ENCODE measurements at places on chromosomes 3 and 15.

- no peak for DNase-seq
Measured at GRCh38 chr3:129282727-129283327, 4.2 kb downstream of the HMCES start.

- DNase-seq, result peak; percentile 75
Measured at GRCh38 chr15:76336254-76337058, at the start of gene ISL2. TSS of gene ISL2 (plus strand) at chr15:76336773. CDS start at chr15:76336884, 111 bp downstream.

GRCh38 chr15:78761020-78761419 is 50.2 kb downstream of the ADAMTS7 start:
- DNase-seq, result no peak

GRCh38 chr3:72174040-72174439 is 389.1 kb upstream of the PROK2 start:
- no peak for DNase-seq

GRCh38 chr3:107045791-107046190 is 331.4 kb upstream of the CCDC54 start:
- DNase-seq, result no peak

- no peak for DNase-seq
Measured at GRCh38 chr3:62911526-62911925, 36.3 kb upstream of the CADPS start.

GRCh38 chr15:83112233-83112955 is 4.9 kb downstream of the TM6SF1 start:
- DNase-seq, result no peak

GRCh38 chr3:138359919-138360868 is 11.8 kb downstream of the MRAS start:
- no peak for DNase-seq

- DNase-seq, result no peak
Measured at GRCh38 chr15:61315471-61315870, 86.4 kb upstream of the RORA start.

GRCh38 chr3:29067007-29067406 is 213.9 kb upstream of the RBMS3 start:
- no peak for DNase-seq

GRCh38 chr3:132087356-132087755 is 52.5 kb upstream of the CPNE4 start:
- no peak for DNase-seq

DNA sequence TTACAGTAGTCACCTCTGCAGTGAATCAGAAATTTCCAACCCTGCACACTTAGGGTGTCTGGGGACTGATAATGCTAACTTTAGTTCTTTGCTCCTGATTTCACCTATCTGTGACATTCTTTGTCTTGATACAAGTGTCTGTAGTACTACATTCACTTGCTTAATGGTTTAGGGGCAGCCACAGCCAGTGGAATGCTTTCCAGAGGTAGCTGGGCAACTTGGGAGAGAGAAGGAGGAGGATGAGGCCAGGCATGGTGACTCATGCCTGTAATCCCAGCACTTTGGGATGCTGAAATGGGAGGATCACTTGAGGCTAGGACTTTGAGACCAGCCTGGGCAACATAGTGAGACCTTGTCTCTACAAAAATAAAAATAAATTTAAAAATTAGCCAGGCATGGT is 8.5 kb downstream of the BAHD1 start:
- DNase-seq, result no peak

DNA sequence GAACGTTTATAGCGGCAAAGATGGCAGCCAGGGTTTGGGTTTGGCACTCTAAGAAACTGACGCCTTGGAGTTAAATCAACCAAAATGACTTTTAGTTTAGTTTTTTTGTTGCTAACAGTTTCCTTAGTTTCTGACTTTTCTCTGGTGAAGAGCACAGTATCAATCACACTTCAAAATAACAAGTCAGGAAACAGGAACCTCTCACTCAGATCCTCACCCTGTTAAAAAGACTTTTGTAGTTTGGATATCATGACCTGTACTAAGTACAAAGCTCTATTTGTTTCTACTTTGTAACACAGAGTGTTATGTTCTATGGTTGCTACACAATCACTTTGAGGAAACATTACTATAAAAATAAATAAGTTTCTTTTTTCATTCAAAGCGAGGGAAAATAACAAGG is 51.1 kb downstream of the ATP10A start:
- no peak for DNase-seq

- no peak for DNase-seq
Measured at GRCh38 chr3:151213881-151214280, 10.9 kb upstream of the GPR171 start.

DNA sequence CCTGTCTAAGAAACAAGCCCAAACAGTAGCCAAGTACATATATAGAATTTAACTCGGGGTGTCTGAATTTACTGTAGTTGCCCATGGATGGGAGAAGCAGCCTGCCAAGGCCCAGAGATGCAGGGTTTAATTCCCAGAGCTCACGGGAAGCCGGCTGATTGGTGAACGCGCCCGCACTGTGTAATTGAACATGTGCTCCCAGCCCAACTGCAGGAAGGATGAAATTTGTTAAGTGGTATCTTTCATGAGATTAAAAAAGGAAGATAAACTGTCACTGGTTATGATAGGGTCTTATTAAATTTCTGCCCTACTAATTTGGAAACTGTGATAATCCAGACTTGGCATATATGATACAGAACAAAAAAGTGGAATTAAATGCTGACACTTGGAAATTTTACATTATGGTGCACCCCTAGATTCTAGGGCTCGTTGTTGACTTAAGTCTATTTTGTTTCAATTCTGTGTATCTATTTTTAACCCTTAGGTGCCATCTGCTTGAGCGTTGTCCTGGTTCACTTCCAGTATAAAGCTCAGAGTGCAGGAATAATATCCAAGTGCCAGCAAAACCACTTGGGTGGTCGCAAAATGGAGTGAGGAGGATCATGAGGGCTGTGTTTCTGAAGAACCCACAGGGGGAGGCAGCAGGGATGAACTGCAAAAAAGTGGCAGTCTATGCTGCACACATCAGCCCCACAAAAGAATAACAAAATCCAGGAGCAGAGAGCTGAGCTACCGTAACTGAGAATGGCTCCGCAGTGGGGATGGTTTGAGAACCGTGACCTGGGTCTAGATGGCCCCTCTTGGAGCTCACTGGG is 13.8 kb upstream of the TMC3 start:
- DNase-seq, result no peak

DNA sequence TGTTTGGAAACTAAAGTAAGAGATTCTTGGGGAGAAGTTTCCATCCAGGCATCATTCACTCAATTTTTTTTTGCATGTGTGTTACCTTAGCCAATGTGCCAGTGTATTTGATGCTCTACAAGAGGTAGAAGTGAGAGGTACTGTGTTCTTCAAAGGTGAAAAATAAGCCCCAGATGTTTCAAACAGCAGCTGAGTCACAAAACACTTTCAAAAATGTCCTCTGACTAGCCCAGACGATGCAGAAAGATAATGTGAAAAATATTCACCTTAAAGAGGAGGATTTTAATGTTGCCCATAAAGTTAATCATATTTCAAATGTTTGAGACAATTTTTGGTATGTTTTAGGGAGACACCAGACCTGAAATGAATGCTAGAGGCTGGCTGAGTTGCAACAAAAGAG is 107.7 kb upstream of the RASGRP1 start:
- no peak for DNase-seq

DNA sequence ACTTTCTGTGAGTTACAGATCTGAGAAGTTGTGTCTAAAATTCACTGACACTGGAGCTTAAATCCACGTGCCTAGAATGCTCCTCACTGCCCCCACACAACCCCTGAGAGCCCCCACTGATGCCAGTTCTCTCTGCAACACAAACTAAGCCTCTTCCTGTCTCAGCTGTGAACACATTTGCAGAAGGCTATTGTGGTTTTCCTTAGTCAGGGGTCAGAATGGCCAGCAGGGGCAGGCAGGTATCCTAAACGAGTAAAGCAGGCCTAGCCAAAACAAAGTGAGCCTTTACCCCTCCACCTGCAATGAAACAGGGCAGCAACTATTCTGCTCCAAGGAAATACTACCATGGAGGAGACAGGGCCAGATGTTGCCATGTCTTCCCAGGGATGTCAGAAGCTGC is 78.6 kb downstream of the FHIT start:
- no peak for DNase-seq

- no peak for DNase-seq
Measured at GRCh38 chr3:141909408-141909807, 33.0 kb downstream of the ATP1B3 start.

DNA sequence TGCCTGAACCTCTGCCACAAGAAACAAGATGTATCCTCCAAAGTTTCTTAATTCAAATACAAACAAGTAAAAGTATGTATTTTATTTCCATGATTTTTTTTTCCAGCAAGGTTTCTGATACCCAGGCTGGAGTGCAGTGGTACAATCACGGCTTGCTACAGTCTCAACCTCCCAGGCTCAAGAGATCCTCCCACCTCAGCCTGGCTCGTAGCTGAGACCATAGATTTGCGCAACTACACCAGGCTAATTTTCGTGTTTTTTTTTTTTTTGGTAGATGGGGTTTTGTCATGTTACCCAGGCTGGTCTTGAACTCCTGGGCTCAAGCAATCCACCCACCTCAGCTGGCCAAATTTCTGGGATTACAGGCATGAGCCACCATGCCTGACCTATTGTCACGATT is 12.2 kb upstream of the VEPH1 start:
- DNase-seq, result no peak

DNA sequence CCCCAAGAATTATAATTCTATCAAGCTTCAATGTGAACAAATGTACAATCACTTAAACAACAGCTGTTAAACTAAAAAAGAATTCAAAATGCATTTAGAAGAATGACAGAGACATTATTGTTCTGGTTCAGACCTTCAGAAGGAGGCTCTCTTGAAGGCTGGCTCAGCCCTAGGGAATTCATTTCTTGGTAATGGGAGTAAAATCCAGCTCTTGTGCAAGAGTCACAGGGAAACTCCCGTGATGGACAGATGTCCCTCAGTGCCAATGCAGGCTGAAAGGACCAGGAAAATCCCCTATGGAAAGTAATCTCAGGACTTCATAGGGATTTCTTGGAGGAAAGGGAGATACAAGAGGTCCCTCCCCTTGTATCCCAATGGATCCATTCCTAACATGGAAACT is 149.9 kb upstream of the STT3B start:
- DNase-seq, result no peak

Data from activated naive CD8-positive, alpha-beta T cell treated with anti-CD3 and anti-CD28 coated beads, Interleukin-2, amount 10 ng/mL, durations not matched to agents 7 days and 5 days (primary cell).